CD4-positive, alpha-beta T cell treated with Interferon gamma for 1 hour (primary cell): ENCODE measurements at places on chromosomes 1 and 21.

DNA sequence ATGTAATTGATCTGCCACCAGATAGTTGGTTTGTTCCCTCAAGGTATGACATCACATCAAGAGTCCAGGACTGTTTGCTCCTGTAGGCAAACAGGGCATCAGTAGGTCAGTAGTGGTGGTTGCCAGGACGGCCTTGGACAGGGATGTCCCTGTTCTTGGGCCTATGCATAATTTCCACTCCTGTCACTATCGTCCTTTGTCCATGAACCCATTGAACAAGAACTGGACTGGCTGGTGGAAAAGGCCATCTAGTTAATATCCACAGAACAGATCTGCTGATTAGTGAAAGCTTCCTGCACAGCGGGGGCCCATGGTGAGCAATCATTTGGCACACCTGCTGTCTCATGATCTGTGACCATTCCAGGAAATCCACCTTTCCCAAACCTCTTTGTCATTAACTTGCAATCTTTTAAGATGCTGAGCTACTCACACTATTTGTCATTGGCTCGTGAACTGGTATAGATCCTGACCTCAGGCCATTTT is 12.4 kb upstream of the BSDC1 start:
- DNase-seq, result no peak

- DNase-seq, result no peak
Measured at GRCh38 chr1:193270996-193271395, 84.6 kb upstream of the B3GALT2 start.

- DNase-seq, result no peak
Measured at GRCh38 chr1:48006264-48006663, 9.1 kb upstream of the TRABD2B start.

GRCh38 chr1:219582296-219582695 is 30.6 kb downstream of the ZC3H11B start:
- no peak for DNase-seq

DNA sequence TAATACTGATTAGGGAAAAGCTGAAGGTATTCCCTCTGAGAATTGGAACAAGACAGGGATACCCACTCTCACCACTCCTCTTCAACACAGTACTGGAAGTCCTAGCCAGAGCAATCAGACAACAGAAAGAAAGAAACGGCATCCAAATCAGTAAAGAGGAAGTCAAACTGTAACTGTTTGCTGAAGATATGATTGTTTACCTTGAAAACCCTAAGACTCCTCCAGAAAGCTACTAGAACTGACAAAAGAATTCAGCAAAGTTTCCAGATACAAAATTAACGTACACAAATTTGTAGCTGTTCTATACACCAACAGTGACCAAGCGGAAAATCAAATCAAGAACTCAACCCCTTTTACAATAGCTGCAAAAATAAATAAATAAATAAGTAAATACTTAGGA is 78.6 kb downstream of the EXTL2 start:
- DNase-seq, result no peak

GRCh38 chr1:189175889-189176288 is 1301.8 kb downstream of the BRINP3 start:
- DNase-seq, result no peak

- no peak for DNase-seq
Measured at GRCh38 chr1:15668089-15668754, 15.9 kb upstream of the PLEKHM2 start.

GRCh38 chr1:156347331-156347730 is 9.0 kb downstream of the TSACC start:
- no peak for DNase-seq

DNA sequence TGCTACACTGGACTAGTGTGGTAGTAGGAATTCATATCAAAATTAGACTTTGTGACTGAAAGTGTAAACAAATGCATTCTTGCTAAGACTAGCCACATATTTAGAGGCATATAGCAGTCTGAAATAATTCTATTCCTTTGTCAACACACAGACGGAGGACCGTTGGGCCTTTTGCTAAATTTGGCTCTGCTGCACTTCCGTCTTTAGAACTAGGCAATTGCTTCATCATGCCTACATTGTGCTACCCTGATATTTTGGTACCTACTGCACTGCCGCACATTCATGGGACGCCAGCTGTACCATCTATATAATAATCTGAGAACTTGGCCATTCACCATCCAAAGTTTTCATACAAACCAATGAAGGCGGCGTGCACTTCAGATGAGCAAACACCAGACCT is 346.8 kb downstream of the KIF26B start:
- no peak for DNase-seq

DNA sequence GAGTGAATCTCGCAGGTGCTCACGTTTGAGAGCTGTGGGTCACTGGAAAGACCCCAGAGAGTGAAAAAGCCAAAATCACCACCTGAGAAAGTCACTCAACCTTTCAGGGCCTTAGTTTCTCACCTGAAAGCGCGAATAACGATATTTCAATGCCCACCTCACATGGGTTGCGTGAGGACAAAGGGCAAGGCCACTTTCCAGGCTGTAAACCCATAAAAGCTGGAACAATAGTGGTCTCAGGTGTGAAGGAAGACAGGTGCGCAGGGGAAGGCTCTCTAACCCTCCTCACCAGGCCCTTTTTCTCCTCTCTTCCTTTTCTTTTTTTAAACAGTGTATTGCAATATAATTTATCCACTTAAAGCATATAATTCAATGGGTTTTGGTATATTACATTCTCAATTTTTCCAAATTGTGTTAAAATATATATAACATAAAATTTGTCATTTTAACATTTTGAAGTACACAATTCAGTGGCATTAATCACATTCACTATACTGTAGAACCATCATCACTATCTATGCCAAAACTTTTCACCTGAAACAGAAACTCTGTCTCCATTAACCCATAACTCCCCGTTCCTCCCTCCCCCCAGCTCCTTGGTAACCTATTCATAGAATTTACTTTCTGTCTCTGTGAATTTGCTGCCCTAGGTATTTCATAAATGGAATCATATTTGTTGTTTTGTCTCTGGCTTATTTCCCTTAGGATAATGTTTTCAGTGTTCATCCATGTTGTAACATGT is 118.4 kb upstream of the TNR start:
- no peak for DNase-seq

GRCh38 chr1:151825751-151826660 is 5.6 kb downstream of the RORC start:
- no peak for DNase-seq

DNA sequence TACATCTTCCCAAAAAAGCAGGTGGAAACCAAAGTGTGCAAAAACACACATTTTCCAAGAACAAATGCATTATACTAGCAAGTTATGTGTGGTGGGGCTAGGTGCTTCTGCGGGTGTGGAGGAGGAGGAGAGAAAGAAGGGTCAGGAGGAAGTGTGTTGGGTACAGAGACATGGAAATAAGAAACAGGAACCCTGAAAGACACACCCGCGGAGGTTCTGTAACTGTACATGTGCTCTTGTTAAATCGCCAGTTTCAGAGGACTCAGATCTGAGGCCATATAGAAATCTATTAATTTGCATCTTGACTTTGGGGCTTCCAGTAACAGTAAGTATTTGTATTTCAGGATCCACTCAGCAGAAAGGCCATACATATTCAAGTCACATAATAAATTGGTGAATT is 30.9 kb downstream of the ERG start:
- DNase-seq, result no peak

GRCh38 chr1:172375211-172375631 is 45.3 kb upstream of the C1orf105 start:
- no peak for DNase-seq

GRCh38 chr1:175089136-175089718 is 21.6 kb downstream of the TNN start:
- DNase-seq, result no peak

DNA sequence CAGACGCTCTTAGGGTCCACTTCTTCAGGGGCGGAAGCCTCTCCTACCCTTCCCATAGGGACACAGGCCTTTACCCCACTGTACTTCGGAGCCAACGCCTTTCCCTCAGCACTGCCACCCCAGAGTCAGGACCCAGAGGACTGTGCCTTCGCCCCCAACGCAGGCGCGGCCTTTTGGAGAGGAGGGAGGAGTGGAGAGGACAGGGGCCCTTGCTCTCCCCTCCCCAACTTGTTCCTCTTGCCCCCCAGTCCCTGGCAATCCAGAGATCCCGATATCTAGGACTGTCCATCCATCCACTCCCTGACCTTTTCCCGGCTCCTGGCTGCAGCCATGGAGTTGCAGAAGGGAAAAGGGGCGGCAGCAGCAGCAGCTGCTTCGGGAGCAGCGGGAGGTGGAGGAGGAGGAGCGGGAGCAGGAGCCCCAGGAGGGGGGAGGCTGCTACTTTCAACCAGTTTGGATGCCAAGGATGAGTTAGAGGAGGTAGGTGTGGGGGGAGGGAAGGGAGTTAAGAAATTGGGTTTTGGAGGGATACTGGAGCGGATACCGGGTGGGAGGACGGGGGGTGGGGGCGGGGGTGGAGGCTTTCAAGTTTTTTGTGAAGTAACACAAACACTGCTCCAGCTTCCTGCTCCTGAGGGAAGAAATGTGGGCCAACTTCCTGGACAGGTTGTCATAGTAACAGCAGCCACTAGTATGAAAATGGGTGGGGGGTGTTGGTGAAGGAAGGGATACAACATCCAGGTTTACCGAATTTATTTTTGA is 636 bp downstream of the INTS3 start:
- DNase-seq, result peak; percentile 12

DNA sequence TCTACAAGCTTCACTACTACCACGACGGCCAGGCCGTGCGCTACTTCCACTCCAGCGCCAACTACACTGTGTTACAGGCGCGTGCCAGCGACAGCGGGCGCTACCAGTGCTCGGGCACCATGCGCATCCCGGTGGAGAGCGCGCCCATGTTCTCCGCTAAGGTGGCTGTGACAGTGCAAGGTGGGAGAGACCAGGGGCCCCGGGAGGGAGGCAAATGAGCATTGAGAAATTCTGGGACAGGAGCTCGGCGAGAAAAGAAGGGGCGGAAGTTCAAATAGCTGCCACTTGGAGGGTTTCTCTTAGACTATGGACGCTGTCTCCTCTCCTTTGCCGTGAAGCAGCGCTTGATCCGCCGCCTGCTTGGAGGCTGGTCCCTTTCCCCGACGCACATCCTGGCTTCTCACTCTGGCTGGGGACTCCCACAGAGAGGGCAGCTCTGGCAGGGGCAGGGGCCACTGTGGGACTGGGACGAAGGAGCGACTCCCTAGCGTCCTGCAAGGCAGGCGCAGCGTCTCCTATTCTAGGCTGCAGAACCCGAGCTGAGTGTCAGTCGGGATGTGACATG is 4.6 kb downstream of the FCRLB start:
- DNase-seq, result peak; percentile 17

DNA sequence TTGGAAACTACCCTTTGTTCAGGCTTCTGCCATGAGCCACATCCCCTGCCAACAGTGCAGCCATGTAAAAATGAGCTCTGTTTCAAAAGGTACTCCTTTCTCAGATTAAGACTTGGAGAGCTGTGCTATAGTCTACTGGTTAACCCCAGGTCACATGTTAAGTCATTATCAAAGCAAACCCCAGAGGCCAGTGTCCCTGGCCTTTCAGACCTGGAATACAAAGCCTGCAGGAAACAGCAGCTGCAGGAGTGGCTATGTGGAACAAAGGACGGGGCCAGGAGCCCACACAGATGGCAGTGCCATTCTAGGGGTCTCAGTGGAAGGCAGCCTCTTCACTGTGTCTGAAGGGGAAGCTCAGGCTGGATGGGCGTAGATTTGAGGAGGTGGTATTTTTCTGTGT is 6.7 kb downstream of the ZNF496 start:
- no peak for DNase-seq

DNA sequence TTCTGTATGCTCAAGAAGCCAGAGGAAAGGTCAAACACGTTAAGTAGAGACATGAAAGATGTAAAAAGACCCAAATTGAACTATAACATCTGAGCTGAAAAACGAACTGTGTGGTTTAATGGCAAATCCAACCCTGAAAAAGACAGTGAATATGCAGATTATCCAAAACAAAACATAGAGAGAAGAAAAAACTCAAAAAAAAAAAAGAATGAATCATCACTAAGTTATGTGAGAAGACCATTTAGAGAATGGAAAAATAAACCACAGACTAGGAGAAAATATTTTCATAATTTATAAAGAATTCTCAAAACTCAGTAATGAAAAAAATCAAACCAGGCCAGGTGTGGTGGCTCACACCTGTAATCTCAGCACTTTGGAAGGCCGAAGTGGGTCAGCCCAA is 253.3 kb downstream of the PLPP3 start:
- no peak for DNase-seq

DNA sequence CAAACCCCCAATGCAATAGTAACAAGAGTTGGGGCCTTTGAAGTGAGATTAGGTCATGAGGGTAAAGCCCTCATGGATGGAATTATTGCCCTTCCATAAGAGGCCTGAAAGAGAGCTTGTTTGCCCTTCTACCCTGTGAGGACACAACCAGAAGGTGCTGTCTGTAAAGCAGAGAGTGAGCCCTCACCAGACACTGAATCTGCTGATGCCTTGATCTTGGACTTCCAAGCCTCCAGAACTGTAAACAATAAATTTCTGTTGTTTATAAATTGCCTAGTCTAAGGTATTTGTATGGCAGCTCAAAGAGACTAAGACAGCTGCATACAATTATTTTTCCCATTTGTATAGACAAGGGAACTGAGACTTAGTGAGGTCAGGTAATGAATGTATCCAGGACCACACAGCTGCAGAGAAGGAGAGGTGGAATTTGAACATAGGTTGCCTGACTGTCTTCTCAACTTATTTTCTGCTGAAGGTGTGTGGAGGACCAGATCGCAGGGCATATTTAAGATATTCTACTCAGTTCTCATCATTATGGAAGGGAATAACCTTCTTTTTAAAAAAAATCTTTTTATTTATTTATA is 18.7 kb downstream of the IL23R start:
- DNase-seq, result no peak

GRCh38 chr1:51168266-51168845 is 66.3 kb downstream of the C1orf185 start:
- DNase-seq, result no peak

DNA sequence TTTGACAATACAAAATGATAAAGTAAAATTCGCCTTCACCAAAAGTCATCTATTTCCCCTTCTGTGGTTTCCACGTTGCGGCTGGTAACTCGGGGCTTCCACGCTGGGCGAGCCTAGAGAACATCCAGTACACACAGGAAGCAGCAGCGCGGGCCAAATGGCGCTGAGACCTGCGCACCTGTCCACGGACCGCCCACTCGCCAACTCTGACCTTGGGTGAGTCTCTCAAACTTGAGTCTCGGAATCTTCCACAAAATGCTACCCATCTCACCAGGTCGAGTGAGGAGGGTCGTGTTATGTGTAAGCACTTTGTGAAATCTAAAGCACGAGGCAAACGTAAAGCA is 820 bp upstream of the TTF2 start:
- peak; percentile 60 for DNase-seq

DNA sequence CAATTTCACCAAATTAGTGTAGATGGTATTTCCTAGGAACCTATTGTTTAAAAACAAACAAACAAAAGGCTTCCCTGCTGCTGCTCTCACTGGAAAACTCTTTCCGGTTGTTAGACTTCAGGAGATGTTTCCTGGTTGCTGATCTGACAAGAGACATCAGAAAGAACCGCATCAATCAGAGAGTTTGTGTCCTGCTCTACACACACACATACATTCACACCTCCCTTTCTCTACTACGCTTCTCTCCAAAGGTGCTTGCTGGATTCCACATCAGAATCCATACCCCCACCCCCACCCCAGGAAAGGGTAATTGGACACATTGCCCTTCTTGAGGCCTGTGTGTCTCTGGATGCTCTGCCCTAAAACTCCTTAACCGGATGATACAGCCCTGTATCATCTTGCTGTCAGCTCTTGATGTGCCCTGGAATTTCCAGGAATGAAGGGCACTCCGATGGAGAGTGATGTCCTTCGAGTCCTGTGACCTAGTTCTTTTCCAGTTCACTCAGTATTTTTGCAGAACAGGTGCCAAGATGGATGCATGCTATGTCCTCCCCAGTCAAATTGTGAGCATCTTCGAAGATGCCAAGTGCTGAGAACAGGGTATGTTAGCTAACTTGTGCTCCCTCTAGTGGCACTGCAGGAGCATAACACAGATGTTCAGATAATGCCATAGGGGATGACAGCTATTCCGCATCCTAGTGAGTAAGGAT is 113.7 kb upstream of the SLC35F3 start:
- peak; percentile 1 for DNase-seq
